ENCODE measurements at places on chromosomes 13 and 19.

- DNase-seq = peak; percentile 40
Measured at GRCh38 chr19:17496337-17496997, 15.0 kb upstream of the PGLS start.

DNA sequence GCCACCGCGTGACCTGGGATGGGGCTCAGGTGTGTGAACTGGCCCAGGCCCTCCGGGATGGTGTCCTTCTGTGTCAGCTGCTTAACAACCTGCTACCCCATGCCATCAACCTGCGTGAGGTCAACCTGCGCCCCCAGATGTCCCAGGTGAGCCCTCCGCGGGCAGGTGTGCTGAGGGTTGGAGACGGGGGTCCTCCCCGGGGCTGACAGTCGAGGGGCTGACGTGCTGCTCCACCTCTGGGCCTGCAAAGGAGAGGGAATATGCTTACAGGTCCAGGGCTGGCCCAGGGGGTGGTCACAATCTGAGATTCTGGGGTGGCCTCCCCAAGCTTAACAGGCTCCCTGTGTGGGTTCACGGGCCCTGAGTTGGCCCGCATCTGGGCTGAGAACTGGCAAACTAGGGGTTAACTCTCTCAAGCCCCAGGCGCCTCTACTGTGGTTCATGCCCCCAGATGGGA, 386 bp downstream of the VAV1 start:
- DNase-seq = no peak

GRCh38 chr13:20151612-20152011, 9.2 kb downstream of the GJA3 start:
- DNase-seq = no peak

DNA sequence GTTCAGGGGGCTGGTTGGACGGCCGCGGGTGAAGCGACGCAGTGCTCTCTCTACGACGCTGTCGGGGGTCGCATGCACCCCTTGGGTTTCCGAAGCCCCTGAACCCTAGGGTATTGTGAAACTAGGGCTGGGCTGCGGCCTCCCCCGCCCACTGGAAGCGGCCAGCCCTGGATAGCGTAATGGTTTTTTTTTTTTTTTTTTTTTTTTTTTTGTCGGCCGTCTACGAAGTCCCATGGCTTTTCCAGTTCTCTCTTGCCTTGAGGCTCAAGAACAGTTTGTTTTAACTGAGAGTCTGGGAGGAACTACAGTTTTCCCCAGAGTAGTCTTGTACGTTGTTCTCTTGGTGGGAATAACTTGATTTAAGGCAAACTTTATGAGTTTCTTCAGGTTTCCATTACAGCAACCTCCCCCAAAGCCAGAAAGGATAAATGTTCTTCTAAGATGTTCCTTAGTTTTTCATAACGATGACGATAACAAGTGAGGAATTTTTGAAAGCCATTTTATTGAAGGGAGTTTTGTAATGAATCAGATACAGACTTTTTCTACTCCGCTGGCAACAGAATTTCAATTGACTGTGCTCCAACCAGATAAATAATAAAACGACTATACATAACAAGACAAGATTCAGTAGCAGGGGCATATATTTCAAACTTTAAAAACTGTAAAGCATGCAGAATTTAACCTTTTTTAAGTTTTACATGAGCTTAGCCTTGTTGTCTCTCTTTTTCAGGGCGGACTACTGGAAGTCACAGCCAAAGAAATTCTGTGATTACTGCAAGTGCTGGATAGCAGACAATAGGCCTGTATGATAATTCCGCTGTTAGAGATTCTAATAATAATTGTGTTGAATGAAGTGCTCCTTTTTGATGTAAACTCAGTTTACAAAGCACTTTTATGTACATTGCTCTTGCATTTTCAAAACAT, 867 bp downstream of the WBP4 start:
- no peak for DNase-seq

- no peak for DNase-seq
Measured at GRCh38 chr19:13727798-13728197, 36.5 kb upstream of the MRI1 start.

DNA sequence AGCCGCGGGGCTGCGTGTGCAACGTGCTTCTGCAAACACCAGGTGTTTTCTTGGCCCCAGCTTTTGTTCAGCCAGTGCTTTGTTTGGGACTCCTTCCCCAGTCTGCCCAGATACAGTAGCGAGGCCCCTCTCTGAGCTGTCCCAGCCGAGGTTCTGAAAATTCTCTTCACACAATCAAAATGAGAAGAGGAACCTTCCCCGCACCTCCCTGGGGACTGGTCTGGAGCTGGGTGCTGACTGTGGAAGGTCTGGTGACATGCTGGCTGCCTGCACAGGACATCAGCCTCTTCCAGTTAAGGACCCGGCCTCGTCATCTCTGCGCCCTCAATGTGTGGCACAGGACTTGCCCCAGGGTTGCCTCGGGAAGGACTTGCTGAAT, 4.2 kb downstream of the ATP4A start:
- no peak for DNase-seq

DNA sequence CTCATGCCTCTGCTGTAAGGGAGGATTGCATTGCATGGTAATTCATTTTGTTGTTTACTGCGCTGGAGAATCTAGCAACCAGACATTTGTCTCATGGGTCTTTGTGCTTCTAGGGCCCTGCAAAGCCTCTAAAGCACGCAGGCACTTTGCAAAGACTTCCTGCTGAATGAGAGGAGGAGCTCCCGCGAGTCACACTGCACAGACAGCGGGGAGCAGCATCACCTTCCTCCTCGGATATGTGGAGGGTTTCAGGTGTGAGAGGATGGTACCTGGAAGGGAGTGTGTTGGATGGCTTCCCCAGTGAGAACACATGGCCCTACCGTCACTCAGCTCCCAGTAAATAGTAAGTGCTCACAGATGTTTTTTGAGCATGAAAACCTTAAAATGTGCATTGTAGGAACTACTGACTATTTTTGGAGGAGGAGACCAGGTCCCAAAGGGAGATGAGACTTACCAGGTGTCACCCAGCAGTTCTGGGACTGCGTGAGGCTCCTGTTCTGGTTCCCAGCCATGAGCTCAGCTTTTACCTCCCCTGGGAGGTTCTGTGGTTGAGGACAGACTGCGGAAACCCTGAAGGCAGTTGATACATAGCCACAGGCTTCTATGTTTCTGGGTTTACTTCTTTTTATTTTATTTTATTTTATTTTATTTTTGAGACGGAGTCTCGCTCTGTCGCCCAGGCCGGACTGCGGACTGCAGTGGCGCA, 278.0 kb downstream of the FGF9 start:
- DNase-seq = no peak

DNA sequence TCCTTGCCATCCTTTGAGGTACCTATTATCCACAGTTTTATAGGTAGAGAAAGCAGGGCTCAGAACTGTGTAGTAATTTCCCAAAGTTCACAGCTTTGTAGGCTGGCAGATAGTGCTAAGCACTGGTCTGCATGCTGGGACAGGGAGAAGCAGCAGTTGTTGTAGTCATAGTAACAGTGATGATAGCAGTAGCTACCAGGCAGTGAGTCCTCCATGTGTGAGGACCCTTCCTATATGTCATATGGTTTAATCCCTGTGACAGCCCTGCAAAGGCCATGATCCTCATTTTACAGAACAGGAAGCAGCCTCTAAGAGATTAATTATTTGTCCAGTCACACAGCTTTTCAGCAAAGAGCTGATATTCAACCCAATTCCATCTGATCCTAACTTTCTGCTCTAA, 21.0 kb downstream of the SERP2 start:
- DNase-seq = no peak

- no peak for DNase-seq
Measured at GRCh38 chr13:33642374-33643065, 175.4 kb upstream of the RFC3 start.

DNA sequence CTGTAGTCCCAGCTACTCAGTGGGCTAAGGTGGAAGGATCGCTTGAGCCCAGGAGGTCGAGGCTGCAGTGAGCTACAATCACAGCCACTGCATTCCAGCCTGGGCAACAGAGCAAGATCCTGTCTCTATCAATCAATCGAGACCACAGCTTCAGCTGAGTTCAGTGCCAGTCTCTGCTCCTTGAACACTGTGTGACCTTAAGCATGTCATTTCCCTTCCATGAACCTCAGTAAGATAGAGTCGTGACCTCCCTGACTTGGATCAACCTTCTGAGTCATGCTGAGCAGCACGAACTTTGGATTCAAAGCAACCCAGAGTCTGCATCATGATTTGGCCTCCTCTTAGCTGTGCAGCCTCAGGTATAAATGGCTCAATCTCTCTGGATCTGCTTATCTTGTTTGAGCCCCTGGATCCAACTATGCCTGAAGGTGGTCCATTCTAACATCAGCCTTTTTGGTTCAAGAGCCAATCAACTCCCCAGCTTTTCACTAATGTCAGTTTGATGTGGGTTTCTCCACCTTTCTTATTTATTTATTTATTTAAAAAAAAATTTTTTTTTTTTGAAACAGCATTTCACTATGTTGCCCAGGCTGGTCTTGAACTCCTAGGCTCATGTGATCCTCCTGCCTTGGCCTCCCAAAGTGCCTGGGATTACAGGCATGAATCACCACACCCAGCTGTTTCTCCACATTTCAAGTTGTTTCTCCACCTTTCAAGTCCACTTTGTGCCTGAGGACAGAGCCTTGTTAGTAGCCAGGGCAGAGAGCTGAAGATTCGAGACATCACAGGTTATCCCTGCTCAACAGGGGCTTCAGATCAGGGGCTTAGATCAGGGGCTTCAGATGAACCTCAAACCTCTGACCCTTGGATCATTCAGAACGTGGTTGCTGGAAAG, 26.4 kb downstream of the PTPRS start:
- no peak for DNase-seq

DNA sequence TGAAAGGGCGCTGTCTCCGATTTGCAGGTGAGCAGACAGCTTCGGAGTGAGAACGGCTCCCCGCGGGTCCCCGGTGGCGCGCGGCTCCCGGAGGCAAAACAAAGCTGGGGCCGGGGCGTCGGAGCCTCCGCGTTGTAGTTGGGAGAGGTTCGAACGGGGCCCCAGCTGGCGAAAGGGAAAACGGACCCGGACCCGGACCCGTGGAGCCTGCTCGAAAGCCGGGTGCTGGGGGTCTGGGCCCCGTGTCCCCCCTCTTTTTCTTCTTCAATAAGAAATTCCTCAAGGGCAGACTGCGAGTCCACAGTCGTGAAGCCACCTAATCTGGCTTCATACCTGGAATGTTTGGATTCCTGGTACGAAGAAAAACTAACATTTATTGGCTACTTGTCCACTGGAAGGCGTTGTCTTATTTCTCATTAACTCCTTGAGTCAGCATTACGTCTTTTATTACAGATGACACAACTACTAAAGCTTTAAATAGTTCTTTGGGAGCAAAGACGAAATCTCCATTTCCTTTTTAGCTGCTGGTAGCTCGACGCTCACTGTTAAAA, 632 bp upstream of the MTIF3 start:
- no peak for DNase-seq

DNA sequence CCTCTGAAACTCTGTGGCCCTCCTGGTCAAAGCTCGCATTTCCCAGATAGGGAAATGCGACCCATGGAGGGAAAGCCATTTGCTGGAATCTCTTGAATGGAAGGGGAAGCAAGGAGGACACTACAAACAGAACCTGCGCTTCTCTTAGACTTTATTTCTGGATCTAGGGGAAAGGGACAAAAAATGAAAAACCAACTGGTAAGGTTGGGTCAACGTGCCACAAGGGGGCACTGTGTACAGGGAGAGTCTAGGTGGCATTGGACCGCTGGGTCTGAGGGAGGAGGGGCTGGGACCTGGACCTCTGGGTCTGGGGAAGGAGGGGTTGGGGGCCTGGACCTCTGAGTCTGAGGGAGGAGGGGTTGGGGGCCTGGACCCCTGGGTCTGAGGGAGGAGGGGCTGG, 5.0 kb downstream of the KLK4 start:
- DNase-seq = no peak

- DNase-seq = no peak
Measured at GRCh38 chr13:111005364-111005763, 90.5 kb upstream of the ANKRD10 start.

DNA sequence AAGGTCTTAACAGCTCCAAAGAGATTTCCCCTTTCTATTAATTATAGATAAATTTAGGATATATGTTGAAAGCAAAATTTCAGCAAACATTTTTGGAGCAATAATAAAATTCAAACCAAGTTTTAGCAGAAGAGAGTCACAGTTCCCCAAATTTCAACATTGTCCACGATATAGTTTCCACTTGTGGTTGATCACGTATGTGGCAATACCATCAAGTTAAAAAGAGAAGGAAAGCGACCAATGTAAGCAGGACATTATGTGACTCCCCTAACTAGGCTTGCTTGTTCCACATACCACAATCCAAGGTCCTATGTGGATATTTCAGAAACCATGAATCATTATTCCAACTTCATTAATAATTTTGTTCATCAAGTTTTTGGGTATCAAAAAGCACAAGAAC, 52.8 kb downstream of the ELF1 start:
- DNase-seq = no peak

DNA sequence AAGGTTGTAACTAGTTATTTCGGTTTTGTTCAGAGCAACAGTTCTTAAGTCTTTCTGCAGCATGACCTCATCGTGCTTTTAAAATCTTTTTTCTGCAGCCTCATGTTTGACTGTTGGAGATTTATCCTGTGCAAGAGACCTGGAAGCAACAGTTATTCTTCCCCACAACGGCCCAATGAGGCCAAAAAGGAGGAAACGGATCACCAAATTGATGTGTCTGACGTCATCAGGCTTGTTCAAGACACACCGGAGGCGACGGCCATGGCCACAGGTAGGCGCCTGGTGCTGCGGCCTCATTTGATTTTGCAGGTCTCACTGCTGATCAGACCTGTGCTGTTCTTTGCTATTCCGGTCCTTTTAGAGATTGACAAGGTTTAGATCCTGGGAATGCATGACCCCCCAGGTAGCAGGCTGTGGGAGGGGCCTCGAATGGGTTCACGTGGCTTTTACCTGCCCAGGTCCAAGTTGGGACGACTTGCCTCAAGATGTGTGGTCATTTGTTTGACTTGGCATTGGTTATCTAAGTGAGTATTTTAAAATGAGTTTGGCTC, 66.8 kb upstream of the MCF2L start:
- no peak for DNase-seq

GRCh38 chr19:42176990-42177685, 40.3 kb downstream of the DEDD2 start:
- DNase-seq = no peak

- DNase-seq = no peak
Measured at GRCh38 chr13:25844559-25845434, 207.0 kb downstream of the SHISA2 start.

DNA sequence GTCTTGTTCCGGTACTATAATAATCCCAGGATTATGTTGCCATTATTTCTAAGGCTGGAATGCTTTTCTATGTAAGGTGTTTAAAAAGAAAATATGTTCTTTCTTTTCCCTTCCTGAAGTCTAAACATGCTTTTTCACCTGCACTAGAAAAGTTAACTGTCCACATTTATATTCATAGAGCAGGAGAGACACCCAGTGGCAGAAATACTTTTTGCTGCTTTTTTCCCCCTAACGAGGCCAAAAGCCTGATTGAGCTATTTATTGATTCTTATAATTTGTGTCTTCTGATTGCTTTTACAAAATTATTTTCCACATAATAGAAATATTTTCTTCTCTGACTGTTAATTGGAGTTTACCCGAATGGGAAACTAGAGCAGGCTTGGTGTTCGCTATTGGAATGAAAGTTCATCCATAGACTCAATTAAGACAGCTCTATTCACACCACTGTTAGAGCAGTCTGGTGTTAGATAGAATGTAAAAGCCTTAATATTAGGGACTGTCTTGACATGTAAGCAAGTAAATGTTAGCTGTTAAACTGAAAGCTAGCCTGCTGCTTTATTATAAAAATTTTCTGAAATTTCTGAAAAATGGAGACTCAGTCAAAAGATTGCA, 15.8 kb downstream of the GPR180 start:
- DNase-seq = no peak

All from NCI-H1048 (cell line).